ENCODE measurements at places on chromosomes 5 and 9.

DNA sequence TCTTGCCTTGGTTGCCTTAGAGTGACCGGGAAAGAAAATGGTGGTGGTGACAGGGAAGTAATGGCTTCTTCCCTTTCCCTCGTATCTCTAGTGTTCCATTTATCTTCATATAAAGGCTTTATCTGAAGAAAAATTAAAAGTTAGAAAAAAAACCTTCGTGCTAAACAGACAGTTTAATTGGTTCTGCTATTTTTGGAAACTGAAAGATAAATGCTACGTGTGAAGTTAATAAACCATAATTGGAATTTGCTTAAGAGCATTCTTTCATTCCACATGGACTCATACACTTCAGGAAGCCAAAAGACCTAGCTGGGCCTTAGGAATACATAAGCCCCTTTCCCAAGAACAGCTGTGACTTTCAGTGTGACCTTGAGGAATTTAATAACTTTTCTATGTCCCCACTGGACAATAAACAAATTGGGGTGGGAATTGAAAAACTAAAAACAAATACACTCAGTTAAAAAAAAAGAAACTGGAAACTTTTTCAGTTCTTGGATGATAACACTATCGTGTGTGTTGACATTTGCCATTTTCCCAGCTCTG is 818.8 kb upstream of the WWC1 start:
- no peak for DNase-seq

DNA sequence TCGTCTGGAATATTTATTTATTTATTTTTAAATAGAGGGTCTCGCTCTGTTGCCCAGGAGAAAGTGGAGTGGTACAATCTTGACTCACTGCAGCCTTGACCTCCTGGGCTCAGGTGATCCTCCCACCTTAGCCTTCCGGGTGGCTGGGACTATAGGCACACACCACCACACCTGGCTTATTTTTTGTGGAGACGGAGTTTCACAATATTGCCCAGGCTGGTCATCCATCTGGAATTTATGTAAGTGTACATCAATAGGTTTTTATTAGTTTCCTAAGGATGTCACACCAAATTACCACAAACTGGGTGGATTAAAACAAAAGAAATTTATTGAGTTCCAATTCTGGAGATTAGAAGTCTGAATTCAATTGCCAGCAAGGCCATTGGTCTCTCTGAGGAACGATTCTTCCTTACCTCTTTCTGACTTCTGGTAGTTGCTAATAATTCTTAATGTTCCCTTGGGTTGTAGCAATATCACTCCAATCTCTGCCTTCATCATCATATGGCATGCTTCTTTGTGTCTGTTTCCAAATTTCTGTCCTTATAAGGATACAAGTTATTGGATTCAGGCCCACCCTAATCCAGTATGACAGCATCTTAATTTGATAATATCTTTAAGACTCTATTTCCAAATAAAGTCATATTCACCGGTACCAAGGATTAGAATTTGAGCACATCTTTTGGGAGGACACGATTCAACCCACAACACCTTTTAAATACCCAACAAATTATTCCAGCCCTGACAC is 16.3 kb upstream of the RAD23B start:
- DNase-seq, result no peak

GRCh38 chr5:138647261-138647788 is 72.1 kb upstream of the HSPA9 start:
- no peak for DNase-seq

DNA sequence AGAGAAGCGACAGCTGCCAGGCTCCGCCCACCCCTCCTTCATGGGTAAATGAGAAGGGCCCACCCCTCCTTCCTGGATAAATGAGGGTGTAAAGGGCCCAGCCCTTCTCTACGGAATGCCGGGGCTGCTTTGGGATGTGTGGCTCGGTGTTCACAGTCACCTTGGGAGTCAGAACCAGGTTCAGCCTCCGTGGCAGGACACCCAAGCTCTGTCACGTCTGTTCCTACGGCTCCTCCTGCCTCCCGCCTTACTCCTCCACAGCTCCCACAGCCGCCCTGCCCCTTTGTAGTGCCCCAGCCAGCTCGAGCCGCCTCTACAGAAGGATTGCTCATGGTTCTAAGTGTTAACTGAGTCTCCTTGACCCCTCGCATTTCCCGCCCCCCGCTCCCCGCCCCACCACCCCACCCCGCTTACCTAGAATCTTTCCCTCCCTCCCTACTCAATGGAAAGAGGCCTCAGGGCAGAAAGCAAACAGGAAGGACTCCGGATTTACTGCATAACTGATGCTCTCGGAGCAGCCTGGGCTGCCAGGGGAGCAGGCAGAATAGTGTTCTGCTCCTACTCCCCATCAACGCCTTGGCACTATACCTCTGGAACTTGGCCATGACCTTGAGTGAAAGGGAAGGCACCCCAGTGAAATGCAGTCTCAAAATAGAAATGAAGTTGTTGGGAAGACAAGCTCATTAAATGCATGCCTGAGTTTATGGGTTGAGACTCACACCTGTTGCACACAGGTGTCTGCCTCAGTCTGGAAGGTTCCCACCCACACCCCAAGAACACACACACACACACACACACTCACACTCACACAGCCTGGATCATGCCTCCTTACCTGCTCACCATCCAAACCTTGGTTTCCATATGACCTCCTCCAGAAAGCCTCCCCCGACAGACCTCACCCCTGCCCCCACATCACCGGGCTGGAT is 59.6 kb downstream of the NEURL1B start:
- DNase-seq, result no peak

DNA sequence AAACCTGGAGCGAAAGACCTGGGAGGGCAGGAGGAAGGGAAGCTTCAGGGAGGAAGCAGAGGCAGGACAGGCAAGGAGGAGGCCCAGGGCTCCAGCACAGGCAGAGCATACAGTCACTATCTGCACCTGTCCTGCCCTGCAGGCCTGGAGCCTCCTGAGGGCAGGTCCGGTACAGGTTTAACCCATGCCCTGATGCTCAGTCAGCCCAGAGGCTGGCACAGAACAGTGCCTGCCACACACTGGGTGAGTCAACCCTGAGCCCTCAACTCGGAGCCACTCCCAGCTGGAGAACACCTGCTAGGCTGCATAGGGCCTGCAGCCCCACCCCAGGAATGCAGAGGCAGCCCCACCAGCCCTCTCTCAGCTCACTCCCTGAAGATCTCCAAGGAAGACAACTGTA is 161.5 kb upstream of the PHYKPL start:
- no peak for DNase-seq

DNA sequence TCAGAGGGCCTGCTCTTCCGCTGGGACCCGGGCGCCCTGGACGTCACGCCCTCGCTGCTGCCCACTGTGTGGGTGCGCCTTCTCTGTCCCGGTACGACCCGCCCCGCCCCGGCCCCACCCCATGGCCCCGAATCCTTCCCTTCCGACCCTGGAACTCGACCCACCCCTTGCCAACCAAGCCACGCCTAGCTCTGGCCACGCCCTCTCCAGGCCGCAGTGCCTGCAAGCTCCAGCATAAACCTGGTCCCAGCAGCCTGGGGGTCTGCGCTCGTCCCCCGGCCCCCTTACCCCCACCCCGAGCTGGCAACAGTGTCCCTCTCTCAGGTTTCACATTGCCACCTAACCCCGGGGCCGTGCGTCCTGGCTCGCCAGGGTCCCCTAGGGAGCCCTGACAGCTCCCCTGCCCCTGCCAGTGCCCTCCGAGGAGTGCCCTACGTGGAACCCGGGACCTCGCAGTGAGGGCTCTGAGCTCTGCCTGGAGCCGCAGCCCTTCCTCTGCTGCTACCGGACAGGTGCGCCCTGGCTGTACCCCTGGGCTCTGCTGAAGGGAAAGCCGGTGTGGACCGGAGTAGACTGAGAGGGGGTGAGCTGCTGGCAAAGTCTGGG is 3.4 kb downstream of the ADGRD2 start:
- DNase-seq, result no peak

GRCh38 chr9:75995066-75995465 is 104.6 kb downstream of the PCSK5 start:
- no peak for DNase-seq

GRCh38 chr9:72931897-72932296 is 21.0 kb downstream of the ALDH1A1 start:
- no peak for DNase-seq

- DNase-seq, result no peak
Observed at GRCh38 chr5:55773057-55773456, 35.2 kb downstream of the DDX4 start.

DNA sequence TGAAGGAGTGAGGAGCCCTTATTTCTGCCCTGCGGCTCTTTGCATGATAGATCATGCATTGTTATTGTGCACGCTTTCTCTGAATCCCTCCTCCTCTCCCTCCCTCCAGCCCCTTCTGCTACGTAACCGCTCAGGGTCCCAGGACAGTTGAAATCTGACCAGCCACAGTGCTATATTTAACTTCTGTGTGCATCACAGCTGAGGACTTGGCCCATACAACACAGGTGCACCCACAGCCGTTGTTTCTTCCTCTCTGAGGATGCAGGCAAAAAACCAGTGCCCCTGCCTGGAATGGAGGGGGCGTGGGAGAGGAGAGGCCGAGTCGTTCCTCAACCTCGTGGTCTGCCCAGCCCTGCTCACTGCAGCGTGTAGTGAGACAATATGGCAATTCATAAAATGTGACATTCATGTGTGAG is 335.6 kb upstream of the CLINT1 start:
- no peak for DNase-seq

- no peak for DNase-seq
Observed at GRCh38 chr9:37953775-37954437, 50.0 kb upstream of the SLC25A51 start.

GRCh38 chr5:43659075-43659474 is 56.1 kb downstream of the NNT start:
- DNase-seq, result no peak

- no peak for DNase-seq
Observed at GRCh38 chr5:147169901-147170300, 64.9 kb upstream of the STK32A start.

- DNase-seq, result no peak
Observed at GRCh38 chr5:141528291-141528984, 39.6 kb downstream of the PCDHGC5 start.

DNA sequence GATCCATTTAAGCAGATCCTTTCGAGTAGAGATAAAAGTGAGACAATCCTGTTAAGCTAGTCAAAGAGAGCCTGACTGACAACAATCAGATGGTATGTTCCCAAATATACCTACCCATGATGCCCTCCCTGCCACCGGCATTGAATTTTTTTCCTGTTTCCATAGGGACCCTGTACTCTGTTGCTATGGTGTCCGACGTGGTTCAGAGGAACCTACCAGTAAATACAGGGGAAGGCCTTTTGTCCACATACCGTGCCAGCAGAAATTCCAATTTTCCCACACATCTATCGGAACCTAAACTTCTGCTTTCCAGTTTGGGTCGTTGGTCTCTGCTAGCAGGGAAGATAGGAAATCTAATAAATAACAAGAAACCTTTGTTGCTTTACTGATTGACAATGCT is 64.7 kb downstream of the MEGF10 start:
- no peak for DNase-seq

GRCh38 chr5:123359454-123360200 is 63.6 kb downstream of the CEP120 start:
- no peak for DNase-seq

- no peak for DNase-seq
Observed at GRCh38 chr9:36862206-36863145, 171.6 kb downstream of the PAX5 start.

DNA sequence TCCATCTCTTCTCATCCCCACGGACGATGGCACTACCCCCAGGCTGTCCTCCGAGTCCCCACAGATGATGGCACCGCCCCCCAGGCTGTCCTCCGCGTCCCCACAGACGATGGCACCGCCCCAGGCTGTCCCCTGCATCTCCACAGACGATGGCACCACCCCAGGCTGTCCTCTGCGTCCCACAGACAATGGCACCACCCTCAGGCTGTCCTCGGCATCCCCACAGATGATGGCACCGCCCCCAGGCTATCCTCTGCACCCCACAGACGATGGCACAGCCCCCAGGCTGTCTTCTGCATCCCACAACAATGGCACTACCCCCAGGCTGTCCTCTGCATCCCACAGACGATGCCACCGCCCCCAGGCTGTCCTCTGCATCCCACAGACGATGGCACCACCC is 57.4 kb upstream of the PTCH1 start:
- DNase-seq, result no peak

DNA sequence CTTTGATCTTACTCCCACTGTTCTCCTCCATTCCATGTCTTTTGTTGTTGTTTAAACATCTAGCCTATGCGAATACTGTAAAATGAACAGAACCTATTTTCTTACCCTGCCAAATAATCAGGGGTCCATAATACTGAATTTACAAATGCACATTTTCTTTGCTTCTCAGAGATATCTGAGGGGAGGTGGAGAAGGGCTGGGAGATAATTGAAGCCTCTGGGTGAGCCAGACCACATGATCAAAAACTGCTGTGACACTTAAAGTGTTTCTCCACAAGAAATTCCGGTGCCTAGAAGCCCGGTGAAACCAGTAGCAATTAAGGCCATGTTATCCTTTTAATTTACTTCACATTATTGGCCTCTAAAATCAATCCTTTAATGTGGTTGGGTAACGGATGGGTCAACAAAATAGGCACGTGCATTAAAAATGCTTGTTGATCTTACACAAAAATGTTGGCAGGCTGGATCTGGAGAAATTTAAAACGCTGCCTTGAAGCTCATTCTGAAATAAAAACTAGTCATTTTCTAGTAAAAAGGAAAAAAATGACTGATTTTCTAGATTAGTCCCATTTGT is 10.8 kb downstream of the SEMA6A start:
- DNase-seq, result no peak

DNA sequence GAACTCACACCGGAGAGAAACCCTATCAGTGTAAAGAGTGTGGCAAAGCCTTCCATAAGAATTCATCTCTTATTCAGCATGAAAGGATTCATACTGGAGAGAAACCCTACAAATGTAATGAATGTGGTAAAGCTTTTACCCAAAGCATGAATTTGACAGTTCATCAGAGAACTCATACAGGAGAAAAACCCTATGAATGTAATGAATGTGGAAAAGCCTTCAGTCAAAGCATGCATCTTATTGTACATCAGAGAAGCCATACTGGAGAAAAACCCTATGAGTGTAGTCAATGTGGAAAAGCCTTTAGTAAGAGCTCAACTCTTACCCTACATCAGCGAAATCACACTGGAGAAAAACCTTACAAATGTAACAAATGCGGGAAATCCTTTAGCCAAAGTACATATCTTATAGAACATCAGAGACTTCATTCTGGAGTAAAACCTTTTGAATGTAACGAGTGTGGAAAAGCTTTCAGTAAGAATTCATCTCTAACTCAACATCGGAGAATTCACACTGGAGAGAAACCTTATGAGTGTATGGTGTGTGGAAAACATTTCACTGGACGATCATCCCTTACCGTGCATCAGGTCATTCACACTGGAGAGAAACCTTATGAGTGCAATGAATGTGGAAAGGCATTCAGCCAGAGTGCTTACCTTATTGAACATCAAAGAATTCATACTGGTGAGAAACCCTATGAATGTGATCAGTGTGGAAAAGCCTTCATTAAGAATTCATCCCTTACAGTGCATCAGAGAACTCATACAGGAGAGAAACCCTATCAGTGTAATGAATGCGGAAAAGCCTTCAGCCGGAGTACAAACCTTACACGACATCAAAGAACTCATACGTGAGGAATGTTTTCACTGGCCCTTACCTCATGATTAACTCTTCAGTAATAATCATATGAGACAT is 8.9 kb upstream of the ZNF454 start:
- no peak for DNase-seq

Data from NCI-H2107 (cell line).